ENCODE measurements at places on chromosomes 1 and 21.

- DNase-seq = no peak
Observed at GRCh38 chr1:158011714-158012113, 18.3 kb downstream of the KIRREL1 start.

- no peak for DNase-seq
Observed at GRCh38 chr1:161824618-161825017, 58.5 kb downstream of the ATF6 start.

- no peak for DNase-seq
Observed at GRCh38 chr1:23719162-23719820, 24.0 kb upstream of the ELOA start.

DNA sequence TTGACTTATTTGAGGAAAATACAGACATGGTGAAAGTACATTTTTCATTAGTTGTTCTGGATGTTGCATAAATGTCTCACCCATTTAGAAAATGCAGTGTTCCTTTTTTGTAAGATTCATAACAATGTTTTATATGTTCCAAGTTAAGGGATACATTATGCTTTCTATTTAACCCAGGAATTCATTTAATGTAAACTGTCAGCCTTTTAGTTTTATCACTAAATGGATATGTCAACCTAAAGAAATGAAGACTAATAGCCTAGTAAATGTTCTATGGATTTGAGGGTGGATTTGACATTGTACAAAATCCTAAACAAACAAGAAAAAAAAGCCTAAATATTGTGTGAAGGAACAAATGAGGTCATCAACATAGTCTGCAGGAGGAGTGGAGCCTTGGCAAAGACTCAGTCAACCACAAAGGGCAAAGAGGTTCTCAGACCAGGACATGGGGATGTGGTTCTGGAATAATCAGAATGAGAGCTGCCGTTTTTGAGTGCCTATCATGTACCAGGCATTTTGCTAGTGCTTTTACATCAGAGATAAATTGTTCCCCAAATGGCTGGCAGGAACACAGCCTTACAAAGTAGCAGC lies 8.8 kb upstream of the INSL5 start:
- no peak for DNase-seq

- no peak for DNase-seq
Observed at GRCh38 chr1:228263636-228264035, 55.8 kb downstream of the OBSCN start.
